ENCODE measurements at places on chromosomes 4 and X.
A peak's percentile ranks its signal among the peaks of the same experiment; 100 is the strongest.

DNA sequence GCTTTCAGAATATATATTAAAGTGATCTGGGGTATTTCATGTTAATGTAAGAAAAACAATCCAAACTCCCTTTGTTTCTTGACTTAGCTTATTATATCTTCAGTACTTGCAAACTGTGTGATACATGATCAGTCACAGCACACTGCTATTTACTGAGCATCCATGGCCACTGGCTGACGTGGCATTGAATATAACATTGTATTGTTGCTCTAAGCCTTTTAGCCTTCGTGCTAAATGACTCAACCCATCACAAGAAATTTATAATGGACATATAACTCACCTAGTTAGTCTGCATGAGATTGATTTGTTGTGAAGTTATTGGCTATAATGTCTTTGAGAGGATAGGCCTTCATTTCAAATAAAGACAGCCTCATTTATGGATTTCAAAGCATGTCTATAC, 642.6 kb downstream of the IL1RAPL1 start:
- no peak for DNase-seq

GRCh38 chrX:45715748-45716147, 515.1 kb upstream of the DIPK2B start:
- DNase-seq = no peak

DNA sequence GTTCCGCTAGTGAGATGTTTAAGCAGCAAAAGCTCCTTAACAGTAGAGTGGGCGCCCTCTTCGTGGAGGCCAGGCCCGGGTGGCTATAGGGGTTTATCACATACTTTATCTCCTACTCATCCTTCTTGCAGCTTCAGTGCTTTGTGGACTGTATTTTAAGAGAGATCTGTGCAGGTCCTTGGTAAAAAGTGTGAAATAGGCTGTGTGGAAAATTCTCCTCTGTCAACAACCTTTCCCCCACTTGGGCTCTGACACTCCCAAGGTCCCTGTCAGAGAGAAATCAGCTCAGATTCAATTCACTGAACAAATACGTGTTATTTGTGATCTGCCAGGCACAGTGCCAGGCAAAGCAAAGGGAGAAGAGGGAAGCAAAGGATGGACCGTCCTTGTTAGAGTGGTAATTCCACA, 214.3 kb upstream of the PPARGC1A start:
- DNase-seq = no peak

- no peak for DNase-seq
These were observed 60.4 kb downstream of the CASP3 start for GRCh38 chr4:184588893-184589292.

DNA sequence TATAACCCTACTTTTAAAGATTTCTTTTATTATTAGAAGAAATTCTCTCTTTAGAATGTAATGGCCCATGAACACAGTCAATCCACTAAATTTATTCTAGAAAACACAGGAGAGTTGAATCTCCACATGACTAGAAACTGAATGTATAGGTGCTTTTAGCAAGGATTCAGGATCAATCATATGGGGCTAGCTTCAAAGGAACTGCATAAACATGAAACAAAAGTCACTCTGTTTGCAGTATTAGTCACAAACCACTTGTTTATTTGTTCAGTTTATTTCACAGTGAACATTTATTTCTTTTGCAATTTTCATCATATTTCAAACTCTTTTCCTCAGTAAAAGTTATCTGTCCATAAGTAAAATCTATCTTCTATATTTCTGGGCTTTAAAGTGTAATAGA, 1604.6 kb downstream of the PCDH18 start:
- no peak for DNase-seq

GRCh38 chrX:68710870-68711576, 63.6 kb downstream of the STARD8 start:
- DNase-seq = no peak

DNA sequence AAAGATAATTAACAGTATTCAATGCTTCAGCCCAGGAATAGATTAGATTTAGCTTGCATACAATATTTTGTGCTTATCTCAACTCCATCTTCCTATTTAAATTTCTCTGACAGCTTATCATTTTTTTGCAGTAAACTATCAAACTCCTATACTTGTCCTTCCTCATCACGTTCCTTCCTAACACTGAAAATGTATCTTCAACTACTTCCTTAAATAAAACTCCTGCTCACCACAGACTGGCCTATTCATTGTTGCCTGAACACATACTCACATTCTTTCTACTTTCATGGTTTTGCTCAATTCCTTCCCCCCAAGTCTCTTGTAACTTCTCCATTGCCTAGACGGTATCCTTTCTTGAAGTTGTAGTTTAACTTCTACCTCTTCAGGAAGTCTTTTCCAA, 28.5 kb upstream of the PTPN13 start:
- no peak for DNase-seq

DNA sequence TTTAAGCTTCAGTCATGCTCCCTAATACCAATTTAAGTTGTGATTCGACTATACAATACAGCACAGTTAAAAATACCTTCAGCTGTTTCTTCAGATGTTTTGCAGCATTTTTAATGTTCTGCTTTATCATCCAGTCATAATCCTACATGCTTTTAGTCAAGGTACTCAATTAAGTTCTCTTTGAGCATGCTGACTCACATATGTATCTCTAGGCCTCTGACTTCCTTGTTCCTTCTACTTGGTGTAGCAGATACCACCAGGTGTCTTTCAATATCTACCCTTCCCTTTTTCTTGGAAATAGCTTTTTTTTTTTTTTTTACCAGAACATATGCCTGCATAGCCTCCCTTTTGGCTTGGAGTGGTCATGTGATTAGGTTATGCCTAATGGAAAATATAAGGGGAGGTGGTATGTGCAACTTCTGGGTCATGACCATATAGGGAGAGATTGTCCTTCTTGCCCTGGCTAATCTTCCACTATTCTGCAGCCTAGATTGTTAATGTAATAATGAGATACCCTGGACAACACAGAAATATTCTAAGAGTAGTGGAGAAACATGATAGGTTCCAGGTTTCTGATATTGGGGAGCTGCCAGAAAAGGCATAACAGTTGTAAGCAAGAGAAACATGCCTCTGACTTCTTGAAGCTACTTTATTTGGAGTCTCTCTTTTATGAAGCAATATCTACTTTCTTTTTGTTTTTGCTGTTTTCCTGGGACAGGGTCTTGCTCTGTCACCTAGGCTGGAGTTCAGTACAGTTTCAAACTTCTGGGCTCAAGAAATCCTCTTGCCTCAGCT, 737.2 kb upstream of the SLIT2 start:
- DNase-seq = no peak

GRCh38 chr4:114200026-114200425, 220.6 kb upstream of the ARSJ start:
- no peak for DNase-seq

- DNase-seq = no peak
These were observed 105.5 kb downstream of the PACRGL start for GRCh38 chr4:20805716-20806115.

- no peak for DNase-seq
These were observed 90.4 kb downstream of the PCDH19 start for GRCh38 chrX:100319716-100320115.

- DNase-seq = no peak
These were observed 95.9 kb upstream of the DUSP21 start for GRCh38 chrX:44747969-44748368.

- no peak for DNase-seq
These were observed 152.5 kb upstream of the DCAF8L1 start for GRCh38 chrX:28133763-28134162.

GRCh38 chrX:135384161-135384836, 37.4 kb upstream of the SMIM10L2A start:
- no peak for DNase-seq

DNA sequence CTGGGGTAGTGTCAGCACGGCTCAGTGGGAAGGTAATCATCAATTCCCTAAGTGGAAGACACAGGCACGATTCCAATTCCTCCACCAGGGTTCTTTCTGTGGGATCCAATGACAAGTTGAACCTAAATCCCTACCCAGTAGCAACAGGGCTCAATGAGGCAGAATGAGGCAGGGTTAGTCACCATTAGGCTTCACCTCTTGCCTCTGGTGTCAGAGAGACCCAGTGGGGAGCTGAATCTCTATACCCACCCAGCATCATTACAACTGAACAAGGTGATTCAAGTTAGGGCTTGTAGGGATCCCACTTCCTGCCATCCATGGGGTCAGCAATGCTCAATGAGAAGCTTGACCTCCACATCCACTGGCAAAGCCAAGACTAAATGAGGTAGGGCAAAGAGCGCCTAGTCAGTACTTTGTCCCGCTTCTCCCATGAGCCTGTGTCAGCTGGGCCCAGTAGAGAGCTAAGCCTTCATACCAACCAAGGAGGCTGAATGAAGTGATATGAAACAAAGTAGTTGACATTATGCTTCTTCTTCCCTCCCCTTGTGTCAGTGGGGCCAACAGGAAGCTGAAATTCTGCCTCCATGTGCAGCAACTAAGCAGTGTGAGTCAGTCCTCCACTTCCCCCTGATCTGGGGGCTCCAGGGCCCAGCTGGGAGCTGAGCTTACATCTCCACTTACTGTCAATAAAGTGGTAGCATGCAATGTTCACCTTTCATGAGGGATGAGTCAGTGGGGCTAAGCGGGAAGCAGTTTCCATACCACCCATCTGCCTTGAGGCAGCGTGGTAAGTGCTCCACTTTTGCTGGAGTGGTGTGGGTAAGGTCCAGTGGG, 36.4 kb upstream of the RBM41 start:
- DNase-seq = no peak

GRCh38 chr4:94635177-94635576, 122.6 kb upstream of the BMPR1B start:
- no peak for DNase-seq

DNA sequence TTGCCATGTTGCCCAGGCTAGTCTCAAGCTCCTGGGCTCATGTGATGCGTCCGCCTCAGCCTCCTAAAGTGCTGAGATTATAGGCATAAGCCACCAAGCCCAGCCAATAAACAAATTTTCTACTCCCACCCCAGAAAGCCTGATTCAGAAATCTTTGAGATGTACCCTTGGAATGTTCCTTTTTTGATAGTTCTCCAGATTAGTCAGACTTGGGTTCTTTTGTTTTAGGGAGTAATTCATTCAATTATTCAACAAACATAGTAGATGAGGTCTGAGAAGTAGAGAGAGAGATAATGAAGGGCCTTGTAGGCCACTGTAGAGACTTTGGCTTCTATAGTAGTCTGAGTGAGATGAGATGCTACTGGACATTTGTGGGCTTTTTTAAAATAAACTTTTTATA, 27.8 kb downstream of the RP2 start:
- no peak for DNase-seq

DNA sequence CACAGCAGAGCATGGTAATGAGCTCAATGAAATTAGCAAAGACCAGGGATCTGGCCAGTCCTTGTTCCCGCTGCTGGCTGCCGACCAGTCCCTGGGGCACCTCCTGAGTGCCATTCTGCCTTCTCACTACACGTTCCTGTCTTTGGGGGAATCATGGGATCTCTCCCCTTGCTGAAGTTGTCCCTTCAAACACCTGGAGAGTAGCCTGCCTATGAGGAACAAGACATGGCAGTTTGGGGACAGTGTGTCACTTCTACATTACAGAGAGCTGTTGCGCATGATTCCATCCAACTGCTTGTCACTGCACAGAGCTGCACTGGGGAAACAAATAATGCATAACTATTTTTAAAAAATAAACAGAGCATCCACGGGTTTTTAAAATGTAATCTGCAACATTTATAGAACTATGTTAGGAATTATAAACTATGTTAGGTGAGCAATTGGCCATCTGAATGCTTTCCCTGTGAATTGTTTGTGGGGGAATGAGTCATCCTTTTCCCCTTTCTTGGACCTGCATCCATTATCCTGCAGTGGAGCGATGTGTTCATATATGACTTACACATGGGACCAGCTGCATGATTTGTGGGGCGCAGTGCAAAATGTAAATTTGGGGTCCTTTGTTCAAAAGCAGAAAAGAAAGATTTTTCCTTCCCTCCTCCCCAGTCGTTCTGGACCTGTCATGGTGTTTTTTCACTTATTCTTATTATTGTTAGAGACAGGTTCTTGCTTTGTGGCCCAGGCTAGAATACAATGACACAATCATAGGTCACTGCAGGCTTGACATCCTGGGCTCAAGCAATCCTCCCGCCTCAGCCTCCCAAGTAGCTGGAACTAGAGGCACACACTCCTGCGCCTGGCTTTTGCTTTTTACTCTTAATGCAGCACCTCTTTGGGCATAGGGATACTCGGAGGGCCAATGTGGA, 115.0 kb upstream of the TBL1X start:
- DNase-seq = no peak

GRCh38 chrX:152637649-152638442, at the start of gene GABRQ:
GABRQ (plus strand) TSS chrX:152637895; CDS start chrX:152638203, 308 bp downstream.
- DNase-seq = peak; percentile 77

DNA sequence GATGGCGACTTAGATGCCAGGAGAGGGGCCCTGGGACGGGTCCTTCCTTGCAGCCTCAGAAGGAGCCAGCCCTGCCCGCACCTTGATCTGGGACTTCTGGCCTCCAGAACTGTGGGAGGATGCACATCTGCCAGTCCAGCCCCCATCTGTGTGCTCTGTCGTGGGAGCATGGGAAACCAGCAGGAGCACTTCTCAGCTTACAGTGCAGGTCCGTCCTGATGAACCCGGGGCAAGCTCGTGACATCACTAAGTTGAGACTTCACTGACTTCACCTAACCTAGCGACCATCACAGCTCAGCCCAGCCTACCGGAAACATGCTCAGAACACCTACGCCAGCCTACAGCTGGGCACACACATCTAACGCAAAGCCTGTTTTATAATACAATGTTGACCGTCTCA, 38.1 kb downstream of the ABLIM2 start:
- DNase-seq = no peak

GRCh38 chr4:154082760-154083535, 294.1 kb upstream of the SFRP2 start:
- no peak for DNase-seq

DNA sequence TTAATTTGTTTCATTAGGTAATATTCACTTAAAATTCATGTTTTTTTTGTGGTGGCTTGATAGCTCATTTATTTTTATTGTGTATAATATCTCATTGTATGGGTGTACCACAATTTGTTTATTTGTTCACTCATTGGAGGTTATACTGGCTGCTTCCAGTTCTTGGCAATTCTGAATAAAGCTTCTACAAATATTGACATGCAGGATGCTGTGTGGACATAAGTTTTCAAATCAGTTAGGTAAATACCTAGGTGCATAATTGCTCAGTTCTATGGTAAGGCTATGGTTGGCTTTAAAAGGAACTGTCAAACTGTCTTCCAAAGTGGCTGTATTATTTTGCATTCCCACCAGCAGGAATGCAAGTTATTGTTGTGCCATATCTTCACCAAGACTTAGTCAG, 504.5 kb upstream of the GALNTL6 start:
- DNase-seq = no peak

DNA sequence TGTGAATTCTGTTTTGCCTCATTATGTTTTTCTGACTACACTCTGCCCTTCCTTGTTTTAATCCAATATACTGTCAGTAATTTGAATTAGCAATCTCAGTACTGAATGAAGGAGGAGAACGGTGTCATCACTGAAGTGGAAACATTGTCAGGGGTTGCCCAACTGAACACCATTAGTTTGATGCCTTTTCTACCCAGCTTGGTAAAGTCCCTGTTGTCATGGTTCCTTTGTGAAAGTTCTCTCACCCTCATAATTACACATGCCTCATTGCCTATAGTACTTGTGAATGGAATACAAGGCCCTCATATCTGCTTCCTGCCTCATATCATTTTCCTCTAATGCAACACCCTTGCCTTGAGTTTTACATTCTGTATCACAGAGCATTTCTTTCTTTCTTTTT, 76.9 kb downstream of the RRAGB start:
- DNase-seq = no peak
